ENCODE measurements at places on chromosomes 7 and 10.

GRCh38 chr10:44030738-44031137 is 354.2 kb downstream of the CXCL12 start:
- DNase-seq = no peak

DNA sequence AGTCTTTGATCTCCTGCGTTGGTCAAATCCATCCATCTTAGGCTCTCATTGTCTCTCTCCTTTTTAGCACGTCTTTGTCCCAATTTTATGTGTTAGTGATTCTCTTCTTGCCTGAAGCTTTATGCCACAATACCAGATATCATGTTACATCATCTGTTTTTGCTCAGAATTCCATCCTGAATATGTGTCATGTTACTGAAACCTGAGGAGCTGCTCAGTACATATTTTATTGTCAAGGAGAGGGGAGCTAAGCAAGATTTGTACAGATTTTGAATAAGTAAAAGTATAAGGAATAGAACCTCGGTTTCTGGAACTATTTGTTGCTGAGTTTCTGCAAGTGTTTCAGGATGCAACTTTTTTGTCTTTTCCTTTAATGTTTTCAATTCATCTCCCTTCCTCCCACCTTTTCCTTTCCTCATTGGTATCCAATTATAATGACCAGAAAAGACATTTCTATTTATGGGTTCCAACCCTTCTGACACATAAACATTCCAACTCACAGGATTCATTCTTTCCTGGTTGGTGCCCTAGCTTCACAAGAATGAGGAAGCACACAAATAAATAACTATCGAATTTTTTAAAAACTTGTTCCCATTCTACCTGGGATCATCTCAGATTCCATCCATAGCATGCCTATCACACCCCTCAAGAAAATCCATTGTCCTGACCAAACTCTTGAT is 291.8 kb downstream of the CRPPA start:
- DNase-seq = no peak

GRCh38 chr7:149241696-149242095 is 2.2 kb downstream of the ZNF212 start:
- no peak for DNase-seq

DNA sequence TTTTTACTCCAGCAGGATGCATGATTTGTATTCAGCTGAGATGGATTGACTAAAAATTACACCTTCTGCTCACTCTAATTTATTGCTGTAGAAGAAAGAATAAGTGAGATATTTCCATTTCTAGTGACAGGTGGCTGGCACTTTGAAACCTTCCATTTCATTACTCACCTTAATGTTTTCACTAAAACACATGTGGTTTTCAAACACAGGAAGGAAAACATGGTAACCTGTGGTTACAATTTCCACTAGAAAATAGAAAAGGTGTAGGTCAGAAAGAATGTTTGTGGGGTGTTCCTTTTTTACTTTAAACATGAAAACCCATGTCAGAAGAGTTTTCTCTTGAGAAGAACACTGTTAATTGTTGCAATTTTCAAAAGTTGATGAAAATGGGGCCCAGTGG is 12.0 kb upstream of the PRKCQ start:
- DNase-seq = no peak

DNA sequence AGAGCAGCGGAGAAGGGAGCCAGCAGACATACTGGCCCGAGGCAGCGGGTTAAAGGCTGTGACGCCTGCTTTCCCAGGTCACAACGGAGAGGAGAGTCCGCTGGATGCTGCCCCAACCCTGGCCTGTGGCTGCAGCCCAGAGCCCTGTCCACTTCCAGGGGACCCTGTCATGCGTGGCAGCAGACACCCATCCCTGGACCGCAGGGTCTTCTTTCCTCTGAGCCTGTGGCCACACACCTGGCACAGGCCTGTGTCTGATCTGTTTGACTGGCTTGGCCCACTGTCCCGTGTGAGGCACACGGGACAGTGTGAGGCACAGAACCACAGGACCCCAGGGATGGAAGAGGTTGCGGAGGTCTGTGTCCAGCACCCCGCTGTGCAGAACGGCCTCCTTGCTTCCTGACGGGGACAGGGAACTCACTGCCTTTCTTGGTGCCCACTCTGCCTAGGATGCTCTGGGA is 42.4 kb downstream of the INSIG1 start:
- no peak for DNase-seq

GRCh38 chr10:49778197-49778596 is 16.1 kb upstream of the OGDHL start:
- no peak for DNase-seq

DNA sequence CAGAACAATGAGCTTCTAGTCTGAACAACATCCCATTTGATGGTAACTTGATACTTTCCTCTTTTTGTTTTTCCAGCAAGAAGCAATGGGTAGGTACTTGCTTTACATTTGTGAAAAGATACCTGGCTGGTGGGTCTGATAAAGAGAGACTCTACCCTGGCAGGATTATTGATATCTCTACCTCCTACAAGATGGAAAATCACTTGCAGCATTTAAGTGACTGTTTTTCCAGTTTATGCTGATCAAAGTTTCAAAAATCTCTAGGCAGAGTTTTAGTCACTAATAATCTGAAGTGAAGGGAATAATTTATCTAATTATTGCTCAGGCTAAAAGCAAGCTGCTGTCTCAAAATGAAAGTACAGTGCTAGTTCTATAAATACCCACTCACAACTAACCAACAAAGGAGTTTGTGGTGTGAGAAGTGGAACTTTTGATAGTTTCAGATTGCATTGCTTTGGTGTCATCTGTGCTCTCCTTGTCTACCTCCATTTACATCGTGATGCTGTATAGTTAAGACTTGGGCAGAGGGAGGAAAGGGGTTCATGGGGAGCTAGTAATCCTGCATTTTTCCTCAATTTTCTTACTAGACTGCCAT is 86.0 kb upstream of the ANKRD1 start:
- no peak for DNase-seq
